ENCODE measurements at places on chromosomes 6 and 20. TPM values are rescaled to one million over a fixed set of nuclear protein-coding genes. Genes with fewer than 3 reads are reported as not detected.

Gene HLA-DQA1
- total RNA-seq, result 8.1 TPM

Gene RIN2
- 82.0 TPM for total RNA-seq

Gene DEF6
- 8.1 TPM for total RNA-seq

Gene CLVS2
- total RNA-seq, result 0.05 TPM

Gene HRH3
- total RNA-seq, result not detected

Gene WFDC5
- total RNA-seq, result not detected

Gene GMPR
- total RNA-seq, result 3.4 TPM

Gene BANF2
- total RNA-seq, result not detected

Gene MUC21
- total RNA-seq, result not detected

Gene XKR7
- total RNA-seq, result 0.16 TPM

Gene MROH8
- 1.3 TPM for total RNA-seq

All from colonic mucosa (tissue), 4 donors.